ENCODE measurements at places on chromosomes 2 and 18.

DNA sequence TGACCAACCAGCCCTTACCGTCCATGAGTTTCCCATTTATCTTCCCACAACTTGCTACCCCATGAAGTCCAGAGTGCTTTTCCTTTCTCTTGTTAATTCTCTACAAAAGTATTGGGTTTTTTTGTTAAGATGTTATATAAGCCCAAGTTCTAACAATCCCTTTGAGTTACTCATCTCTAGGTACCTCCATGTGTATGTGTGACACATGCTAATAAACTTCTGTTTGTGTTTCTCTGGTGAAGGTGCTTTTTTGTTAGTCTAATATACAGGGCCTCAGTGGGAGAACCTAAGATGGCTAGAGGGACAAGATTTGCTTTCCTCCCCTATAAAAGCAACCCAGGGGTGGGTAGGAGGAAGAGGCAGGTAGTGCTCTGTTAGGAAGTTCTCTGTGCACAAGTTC, 31.8 kb upstream of the RMDN2 start:
- no peak for DNase-seq

- no peak for DNase-seq
Observed at GRCh38 chr2:55150834-55151233, 81.3 kb downstream of the CLHC1 start.

DNA sequence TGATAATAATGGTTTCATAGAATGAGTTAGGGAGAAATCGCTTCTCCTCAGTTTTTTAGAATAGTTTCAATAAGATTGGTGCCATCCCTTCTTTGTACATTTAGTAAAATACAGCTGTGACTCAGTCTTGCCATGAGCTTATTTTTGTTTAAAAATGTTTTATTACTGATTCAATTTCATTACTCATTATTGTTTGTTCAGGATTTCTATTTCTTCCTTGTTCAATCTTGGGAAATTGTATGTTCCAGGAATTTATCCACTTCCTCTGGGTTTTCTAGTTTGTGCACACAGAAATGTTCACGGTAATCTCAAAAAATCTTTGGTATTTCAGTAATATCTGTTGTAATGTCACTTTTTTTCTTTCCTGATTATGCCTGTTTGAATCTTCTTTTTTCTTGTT, 371.5 kb upstream of the SETBP1 start:
- DNase-seq = no peak

DNA sequence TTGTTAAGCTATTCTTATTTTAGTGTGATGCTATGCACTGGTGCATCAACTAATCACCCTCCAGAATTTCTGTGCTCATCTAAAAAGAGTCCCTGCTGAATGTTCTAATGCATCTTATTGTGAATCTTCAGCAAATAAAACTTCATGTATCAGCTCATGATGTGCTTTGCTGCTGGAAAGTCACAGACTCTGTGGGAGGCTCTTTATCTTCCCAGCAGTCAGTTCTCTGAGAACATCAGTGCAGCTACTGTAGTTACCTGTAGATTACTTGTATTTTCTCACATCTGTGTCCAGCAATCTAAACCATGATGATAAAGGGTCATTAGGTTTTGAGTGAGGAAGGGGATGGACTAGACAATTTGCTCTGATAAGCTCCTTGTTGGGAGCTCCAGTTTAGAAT, 141.6 kb upstream of the SP3 start:
- DNase-seq = no peak

GRCh38 chr2:224584785-224585210, 365 bp downstream of the CUL3 start:
- DNase-seq = no peak

GRCh38 chr2:22282916-22283315, 1102.1 kb upstream of the KLHL29 start:
- no peak for DNase-seq

GRCh38 chr2:230179907-230180306, 39.9 kb downstream of the SP110 start:
- DNase-seq = no peak

DNA sequence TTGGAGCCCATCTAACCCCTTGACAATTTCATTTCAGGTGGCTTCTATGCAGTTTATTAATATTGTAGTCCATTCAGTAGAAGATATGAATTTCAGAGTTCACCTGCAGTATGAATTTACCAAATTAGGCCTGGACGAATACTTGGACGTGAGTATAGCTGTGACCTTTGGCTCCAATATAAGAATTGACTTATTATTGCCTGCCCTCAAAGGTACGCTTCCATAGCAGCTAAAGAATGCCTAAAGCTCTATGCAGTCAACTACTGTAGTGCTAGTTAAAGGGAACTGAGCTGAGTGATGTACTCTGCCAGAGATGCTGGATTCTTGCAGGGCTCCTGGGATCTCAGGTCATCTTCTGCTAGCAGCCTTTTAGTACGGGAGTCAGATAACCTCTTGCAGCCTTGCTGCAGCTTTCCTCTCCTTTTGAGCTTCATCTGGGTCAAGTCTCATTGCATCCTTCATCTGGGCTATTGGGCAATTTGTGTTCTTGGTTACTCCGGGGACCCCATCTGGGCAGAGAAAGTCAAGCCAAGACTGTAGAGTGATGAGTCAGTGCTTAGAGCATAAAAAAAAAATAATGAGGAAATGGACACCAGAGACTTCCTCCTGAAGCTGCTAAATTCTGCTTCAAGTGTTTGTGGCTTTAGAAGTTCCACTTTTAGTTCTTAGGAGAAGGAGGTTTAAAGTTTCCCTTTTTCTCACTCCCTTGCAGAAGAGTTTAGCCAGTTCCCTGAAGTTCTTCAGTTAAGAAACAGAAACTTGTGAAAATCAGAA, 105.6 kb downstream of the PRPF40A start:
- no peak for DNase-seq

- DNase-seq = no peak
Observed at GRCh38 chr18:24003903-24004640, 10.5 kb upstream of the TTC39C start.

DNA sequence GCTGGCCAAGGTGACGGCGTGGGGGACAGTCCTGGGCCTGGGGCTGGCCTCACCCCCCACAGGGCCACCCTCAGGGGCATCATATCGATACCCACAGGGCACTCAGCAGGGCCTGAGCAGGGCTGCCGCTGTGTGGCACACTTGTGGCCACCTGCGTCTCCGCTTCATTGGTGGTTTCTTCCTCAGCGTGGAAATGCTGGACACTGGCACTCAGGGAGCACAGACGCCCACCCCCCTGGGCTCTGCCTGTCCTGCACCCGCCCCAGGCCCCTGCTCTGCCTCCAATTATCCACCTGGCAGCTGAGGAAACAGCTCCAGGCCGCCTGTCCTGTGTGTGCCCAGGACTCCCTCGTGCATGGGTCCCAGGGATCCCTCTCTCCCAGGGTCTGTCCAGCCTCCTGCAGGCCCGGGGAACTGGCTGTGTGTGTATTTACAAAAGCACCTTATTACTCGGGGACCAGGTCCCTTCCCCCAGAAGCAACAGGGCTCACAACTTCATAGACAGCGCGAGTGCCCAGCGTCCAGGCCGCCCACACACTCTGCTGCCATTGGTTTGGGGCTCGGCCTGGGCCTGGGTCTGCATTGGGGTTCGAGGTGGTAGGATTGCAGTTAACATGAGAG, 13.1 kb downstream of the CROCC2 start:
- DNase-seq = no peak

- DNase-seq = no peak
Observed at GRCh38 chr2:152565884-152566727, 151.2 kb downstream of the PRPF40A start.

GRCh38 chr2:96260387-96261260, 5.2 kb downstream of the TMEM127 start:
- DNase-seq = no peak

GRCh38 chr2:62375113-62375420, 130.9 kb downstream of the TMEM17 start:
- DNase-seq = no peak

- DNase-seq = no peak
Observed at GRCh38 chr2:151040039-151040438, 221.6 kb downstream of the RBM43 start.

- DNase-seq = no peak
Observed at GRCh38 chr18:55249550-55249949, 290.3 kb upstream of the CCDC68 start.

DNA sequence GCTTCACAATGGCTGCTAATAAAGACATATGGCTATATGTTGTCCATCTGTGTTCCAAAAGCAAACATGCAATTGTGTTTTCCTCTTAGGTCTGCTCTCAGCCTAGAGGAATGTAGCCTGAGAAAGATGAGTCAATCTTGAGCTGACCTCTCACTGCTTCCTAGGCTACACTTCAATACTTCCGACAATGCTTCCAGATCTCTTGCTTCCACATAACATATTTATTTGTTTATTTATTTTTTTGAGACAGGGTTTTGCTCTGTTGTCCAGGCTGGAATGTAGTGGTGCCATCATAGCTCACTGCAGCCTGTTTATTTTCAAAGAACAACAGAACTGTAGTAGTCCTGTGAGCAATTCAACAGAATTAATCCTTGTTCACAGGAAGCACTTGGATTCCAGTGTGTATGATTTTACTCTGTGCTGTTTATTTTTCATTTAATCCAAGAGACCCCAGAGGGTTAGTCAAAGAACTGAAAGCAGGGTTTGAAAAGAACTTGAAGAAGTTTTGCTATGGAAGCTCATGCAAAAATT, 437.9 kb downstream of the TXNL1 start:
- DNase-seq = no peak

DNA sequence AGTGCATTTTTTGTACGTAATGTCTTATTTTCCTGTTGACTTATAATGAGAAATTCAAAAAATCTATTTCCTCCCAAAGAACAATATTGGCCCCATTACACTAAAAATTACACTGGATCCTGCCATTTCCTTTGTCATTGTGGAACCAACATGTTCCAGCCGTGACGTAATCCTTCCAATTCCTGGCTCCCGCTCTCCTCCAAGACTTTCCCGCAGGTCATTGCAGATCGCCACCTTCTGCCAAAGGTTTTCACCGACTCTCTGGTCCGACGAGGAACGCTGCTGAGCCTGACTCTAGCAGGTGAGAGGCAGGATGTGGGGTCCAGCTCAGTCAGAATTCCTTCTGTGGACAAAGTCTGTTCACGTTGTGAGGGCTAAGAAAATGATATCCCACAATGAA, 38.0 kb downstream of the PTGR3 start:
- DNase-seq = no peak

DNA sequence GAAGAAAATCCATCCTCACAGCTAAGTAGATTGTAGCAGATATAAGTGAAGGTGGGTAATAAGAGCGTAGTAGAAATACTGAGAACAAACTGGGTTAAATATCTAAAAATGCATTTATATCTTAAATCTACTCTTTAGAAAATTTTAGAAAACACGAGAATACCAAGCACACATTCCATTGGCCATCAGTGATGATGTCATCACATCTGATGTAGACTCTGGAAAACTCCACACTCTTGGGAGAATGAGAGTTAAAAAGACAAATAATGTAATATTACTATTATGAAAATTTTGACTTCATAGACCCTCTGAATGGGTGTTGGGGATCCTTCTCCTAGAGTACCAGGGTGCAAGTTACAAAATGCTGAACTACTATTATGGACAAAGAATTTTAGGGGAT, 3.7 kb downstream of the RIOK3 start:
- DNase-seq = no peak

DNA sequence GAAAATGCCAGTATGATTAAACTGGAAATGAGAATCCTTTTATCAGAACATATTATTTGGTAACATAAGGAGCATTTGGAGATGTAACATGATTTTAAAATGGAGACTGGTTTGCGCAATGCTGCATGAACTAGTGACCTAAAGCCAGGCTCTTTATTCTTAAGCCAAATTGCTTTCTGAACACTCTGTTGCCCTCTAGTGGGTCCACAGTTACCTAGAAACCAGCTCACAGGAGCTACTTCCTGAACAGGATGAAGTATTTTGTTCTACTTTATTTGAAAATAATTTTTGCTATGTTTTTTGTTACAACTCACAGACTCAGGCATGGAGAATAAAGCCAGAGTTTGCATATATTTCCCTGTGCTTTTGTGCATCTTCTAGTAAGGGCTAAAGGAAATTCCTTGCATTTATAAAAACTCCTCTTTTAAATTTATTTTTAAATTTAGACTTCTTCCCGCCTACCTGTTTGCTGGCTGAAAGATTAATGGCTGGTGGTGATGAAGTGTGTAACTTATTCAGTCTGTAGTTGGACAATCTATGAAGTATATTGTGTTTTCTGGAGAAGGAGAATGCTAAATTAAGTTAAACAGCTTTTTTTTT, 146.7 kb downstream of the PARD3B start:
- peak; percentile 6 for DNase-seq

- DNase-seq = no peak
Observed at GRCh38 chr2:29731948-29732347, 189.4 kb downstream of the ALK start.

- no peak for DNase-seq
Observed at GRCh38 chr2:229098801-229099200, 172.3 kb downstream of the PID1 start.

- DNase-seq = no peak
Observed at GRCh38 chr2:26161926-26162325, 11.0 kb upstream of the GAREM2 start.

DNA sequence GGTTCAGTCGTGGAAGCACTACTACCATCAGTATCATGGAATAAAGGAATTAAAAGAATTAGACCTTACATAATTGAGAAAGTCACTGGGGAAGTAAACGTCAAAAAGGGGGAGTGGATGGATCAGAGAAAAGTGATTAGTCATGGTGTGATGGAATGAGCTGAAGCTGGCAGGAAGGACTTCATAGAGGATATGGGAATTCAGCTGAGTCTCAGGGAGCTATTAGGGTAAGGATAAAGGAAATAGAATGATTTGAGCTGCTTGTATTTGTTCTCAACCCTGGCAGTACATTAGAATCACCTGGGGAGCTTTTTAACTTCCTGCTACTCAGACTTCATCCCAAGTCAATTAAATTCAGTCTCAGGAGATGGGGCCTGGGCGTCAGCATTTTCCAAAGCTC, 53.4 kb upstream of the SETBP1 start:
- no peak for DNase-seq

DNA sequence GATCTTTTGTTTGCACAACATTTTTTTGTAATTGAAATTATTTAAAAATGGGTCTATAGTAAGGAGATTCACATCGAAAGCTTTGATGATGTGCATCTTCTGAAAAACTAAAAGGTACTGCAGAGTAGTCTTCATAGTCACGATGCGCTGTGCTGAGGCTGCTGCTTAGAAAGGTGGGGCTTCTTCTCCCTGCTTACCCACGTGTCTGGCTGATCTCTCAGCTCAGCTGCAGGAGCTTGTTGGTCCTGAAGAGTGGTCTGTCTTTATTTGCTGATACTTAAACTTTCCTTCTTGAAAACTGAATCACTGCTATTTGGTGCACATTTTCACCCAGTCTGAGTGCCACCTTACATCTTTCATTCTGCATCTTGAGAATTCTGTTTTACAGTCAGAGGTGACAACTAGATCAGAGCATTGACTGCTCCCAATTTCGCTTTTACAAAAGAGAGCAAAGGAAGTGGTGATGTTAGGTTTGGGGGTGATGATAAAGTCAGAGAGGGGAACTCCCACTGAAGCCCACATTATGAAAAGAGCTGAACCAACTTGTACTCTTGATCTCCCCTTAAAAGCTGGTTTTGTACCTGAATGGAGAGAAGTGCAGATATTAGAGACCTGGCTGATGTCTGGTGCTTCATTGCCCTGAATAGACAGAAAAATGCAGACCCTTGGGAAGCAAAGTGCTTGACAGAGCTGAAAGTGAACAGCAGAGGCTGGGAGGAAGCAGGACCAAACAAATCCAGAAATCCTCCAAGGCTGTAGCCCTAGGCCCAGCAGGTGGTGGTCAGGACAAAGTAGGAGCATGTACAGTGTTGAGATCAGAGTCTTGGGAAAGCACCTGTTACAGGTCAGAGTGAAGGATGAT, 984.5 kb downstream of the TSN start:
- DNase-seq = no peak

Measured in NCI-H1417 treated with DMSO at 0.1 percent for 48 hours (cell line).